ENCODE measurements at places on chromosomes 13 and 19.

- H3K27ac ChIP-seq, result no peak overlapping the region
- no peak overlapping the region for H3K4me3 ChIP-seq
- H3K4me1 ChIP-seq, result no peaks in the 10 kb centered on the region
- H3K36me3 ChIP-seq, result no peaks in the 10 kb centered on the region
- DNase-seq, result no peak
- H3K27me3 ChIP-seq, result no peaks in the 10 kb centered on the region
Observed at GRCh38 chr19:28646629-28647028, 566.3 kb downstream of the UQCRFS1 start.

DNA sequence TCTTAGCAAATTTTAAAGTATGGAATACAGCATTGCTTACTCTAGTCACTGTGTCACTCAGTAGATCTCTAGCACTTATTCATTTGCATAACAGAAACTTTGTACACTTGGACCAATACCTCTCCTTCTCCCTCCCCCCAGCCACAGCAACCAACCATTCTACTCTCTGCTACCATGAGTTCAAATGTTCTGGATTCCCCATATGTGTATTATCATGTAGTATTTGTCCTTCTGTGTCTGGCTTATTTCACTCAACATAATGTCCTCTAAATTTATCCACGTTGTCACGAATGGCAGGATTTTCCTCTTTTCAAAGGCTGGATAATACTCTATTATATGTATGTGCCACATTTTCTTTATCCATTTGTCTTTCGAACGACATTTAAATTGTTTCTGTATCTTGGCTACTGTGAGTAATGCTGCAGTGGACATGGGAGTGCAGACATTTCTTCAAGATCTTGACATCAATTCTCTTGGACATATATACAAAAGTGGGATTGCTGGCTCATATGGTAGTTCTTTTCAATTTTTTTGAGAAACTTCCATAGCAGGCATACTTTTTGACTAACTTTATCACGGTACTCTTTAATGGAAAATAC, 184.5 kb upstream of the SOX21 start:
- DNase-seq, result no peak
- H3K4me3 ChIP-seq, result no peak overlapping the region
- no peaks in the 10 kb centered on the region for H3K27me3 ChIP-seq

GRCh38 chr13:50070186-50070585, 54.9 kb downstream of the KCNRG start:
- peaks cover 11% of the 10 kb centered on the region for H3K4me1 ChIP-seq
- no peak overlapping the region for H3K27ac ChIP-seq
- no peaks in the 10 kb centered on the region for H3K27me3 ChIP-seq
- no peak overlapping the region for H3K4me3 ChIP-seq
- no peak for DNase-seq

GRCh38 chr13:50805805-50806204, 37.7 kb downstream of the DLEU7 start:
- no peak overlapping the region for H3K4me3 ChIP-seq
- H3K36me3 ChIP-seq, result no peaks in the 10 kb centered on the region
- no peak for DNase-seq
- peaks cover 6% of the 10 kb centered on the region for H3K4me1 ChIP-seq
- no peak overlapping the region for H3K27ac ChIP-seq

DNA sequence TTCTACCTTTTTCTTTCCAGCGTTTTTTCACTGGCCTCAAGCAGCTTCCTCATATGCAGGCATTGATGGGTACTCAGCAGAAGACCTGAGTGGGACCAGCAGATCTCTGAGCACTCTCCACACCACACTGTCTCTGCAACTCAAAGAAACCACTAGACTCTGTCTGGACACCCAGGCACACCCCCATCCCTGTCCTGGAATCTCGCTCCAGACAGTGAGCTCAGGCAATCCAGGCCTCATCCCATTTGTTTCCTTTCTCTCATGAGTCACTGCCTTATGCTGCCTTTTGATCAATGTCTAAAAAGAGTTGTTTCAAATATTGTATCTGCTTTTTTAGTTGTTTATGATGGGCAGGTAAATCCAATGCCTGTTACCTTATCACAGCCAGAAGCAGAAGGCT, 19.7 kb upstream of the POP4 start:
- H3K27ac ChIP-seq, result no peak overlapping the region
- peaks cover 17% of the 10 kb centered on the region for H3K27me3 ChIP-seq
- DNase-seq, result no peak
- peaks cover 13% of the 10 kb centered on the region for H3K4me1 ChIP-seq

GRCh38 chr13:99565478-99566124, 64.3 kb downstream of the TM9SF2 start:
- DNase-seq, result no peak
- no peak overlapping the region for H3K27ac ChIP-seq
- H3K36me3 ChIP-seq, result peaks cover 5% of the 10 kb centered on the region
- no peaks in the 10 kb centered on the region for H3K27me3 ChIP-seq

DNA sequence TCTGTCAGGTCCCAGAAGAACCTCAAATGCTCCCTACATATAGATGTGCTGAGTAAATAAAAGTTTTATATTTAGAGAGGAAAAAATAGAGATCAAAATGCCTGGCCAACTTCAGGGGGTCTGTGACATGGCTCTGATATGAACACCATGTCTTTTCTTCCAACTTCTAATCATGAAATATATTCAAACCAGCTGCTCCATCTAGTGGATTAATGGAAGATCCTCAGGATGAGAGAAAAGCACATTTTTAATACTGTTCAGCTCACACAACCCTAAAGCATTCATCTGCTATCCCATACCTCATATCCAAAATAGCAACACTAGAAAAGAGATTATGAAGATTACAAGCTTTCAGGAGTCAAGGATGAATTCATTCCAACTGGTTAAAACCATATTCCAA, 56.0 kb upstream of the DOCK9 start:
- H3K27ac ChIP-seq, result no peak overlapping the region
- H3K4me3 ChIP-seq, result no peak overlapping the region
- H3K36me3 ChIP-seq, result peaks cover 3% of the 10 kb centered on the region

DNA sequence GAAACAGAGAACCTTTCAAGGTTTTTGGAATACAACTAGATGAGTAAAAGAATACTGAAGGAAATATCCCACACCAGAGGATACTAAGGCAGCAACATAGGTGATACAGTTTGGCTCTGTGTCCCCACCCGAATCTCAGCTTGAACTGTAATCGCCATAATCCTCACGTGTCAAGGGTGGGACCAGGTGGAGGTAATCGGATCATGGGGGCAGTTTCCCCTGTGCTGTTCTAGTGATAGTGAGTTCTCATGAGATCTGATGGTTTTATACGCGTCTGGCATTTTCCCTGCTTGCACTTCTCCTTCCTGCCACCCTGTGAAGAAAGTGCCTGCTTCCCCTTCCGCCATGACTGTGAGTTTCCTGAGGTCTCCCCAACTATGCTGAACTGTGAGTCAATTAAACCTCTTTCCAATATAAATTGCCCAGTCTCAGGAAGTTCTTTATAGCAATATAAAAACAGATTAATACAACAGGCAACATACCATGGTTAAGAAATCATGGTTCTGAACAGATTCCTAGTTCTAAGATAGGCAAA, 97.0 kb downstream of the ABCC4 start:
- no peaks in the 10 kb centered on the region for H3K4me1 ChIP-seq
- no peak overlapping the region for H3K27ac ChIP-seq
- H3K36me3 ChIP-seq, result no peaks in the 10 kb centered on the region
- no peak for DNase-seq
- H3K27me3 ChIP-seq, result no peaks in the 10 kb centered on the region
- H3K4me3 ChIP-seq, result no peak overlapping the region

GRCh38 chr13:48954081-48954480, 21.6 kb upstream of the FNDC3A start:
- no peak overlapping the region for H3K27ac ChIP-seq
- H3K36me3 ChIP-seq, result no peaks in the 10 kb centered on the region
- no peak for DNase-seq
- no peaks in the 10 kb centered on the region for H3K27me3 ChIP-seq
- H3K4me1 ChIP-seq, result no peaks in the 10 kb centered on the region
- no peak overlapping the region for H3K4me3 ChIP-seq

GRCh38 chr19:3322199-3322978, 44.0 kb upstream of the NFIC start:
- no peaks in the 10 kb centered on the region for H3K36me3 ChIP-seq
- H3K4me3 ChIP-seq, result no peak overlapping the region
- H3K4me1 ChIP-seq, result no peaks in the 10 kb centered on the region

- no peak overlapping the region for H3K4me3 ChIP-seq
- no peaks in the 10 kb centered on the region for H3K4me1 ChIP-seq
- H3K27me3 ChIP-seq, result no peaks in the 10 kb centered on the region
Observed at GRCh38 chr19:16914421-16914820, 25.6 kb downstream of the F2RL3 start.

DNA sequence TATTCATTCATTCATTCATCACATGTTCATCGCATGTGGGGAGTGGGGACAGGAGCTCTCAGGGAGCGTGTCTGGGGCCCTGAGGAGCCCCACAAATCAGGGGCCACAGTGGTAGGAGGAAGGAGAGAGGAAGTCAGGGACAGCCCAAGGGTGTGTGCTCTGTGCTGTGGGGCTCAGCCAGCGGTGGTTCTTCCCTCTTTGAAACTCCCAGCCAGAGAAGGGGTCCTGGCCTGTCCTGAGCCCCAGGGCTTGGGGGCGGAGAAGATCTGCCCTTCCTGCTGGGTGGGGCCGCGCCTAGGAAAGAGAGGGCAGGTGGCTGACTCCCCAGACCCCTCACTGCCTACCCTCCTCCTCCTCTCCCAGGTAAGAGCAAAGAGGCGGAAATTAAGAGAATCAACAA, 14.6 kb downstream of the AP2A1 start:
- H3K27me3 ChIP-seq, result no peaks in the 10 kb centered on the region
- peaks cover 28% of the 10 kb centered on the region for H3K36me3 ChIP-seq
- no peak overlapping the region for H3K4me3 ChIP-seq
- no peak for DNase-seq
- no peaks in the 10 kb centered on the region for H3K4me1 ChIP-seq

DNA sequence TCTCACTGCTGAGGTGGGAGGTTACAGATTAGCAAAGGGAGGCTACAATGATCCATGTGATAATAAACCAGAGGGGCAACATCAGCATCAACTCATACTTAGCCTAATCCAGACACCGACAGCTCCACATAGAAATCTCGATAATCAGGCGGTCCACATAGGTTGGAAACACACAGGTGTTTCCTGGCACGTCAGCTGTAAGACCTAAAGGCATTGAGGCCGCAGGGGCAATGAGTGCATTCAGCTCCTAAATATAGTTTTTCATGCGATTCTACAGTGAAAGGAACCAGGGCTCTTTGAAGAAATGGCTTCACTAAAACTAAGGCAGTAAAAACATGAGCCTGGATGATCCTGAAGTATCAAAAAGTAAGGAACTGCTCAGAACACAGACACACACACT, 19.3 kb downstream of the PLPP2 start:
- DNase-seq, result no peak
- peaks cover 8% of the 10 kb centered on the region for H3K4me1 ChIP-seq

- no peaks in the 10 kb centered on the region for H3K4me1 ChIP-seq
- H3K27ac ChIP-seq, result no peak overlapping the region
- no peak for DNase-seq
- H3K27me3 ChIP-seq, result no peaks in the 10 kb centered on the region
Observed at GRCh38 chr19:18488403-18488723, 33.5 kb downstream of the ELL start.

DNA sequence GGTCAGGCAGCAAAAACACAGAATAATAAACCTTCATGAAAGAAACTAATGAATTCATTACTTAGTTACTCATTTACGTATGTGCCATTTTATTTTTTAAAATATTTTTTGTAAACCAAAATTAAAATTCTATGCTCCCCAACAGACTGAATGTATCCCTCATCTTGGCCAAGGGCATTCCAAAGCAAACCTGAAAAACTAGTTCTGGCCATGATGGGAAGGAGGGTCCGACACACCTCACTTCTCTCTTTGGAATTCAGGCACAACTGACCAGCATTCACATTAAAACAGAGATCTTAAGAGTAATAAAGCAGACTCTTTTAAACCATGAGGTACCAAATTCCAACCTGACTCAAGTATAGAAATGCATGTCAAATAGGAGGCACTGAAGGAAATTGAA, 1576.9 kb upstream of the SPRY2 start:
- H3K27ac ChIP-seq, result no peak overlapping the region
- DNase-seq, result no peak
- H3K4me1 ChIP-seq, result no peaks in the 10 kb centered on the region
- H3K27me3 ChIP-seq, result no peaks in the 10 kb centered on the region
- H3K36me3 ChIP-seq, result no peaks in the 10 kb centered on the region

- no peaks in the 10 kb centered on the region for H3K27me3 ChIP-seq
- H3K4me1 ChIP-seq, result peaks cover 6% of the 10 kb centered on the region
- no peak for DNase-seq
- no peak overlapping the region for H3K27ac ChIP-seq
- H3K36me3 ChIP-seq, result peaks cover 4% of the 10 kb centered on the region
Observed at GRCh38 chr19:48355365-48355954, 8.3 kb downstream of the TMEM143 start.

DNA sequence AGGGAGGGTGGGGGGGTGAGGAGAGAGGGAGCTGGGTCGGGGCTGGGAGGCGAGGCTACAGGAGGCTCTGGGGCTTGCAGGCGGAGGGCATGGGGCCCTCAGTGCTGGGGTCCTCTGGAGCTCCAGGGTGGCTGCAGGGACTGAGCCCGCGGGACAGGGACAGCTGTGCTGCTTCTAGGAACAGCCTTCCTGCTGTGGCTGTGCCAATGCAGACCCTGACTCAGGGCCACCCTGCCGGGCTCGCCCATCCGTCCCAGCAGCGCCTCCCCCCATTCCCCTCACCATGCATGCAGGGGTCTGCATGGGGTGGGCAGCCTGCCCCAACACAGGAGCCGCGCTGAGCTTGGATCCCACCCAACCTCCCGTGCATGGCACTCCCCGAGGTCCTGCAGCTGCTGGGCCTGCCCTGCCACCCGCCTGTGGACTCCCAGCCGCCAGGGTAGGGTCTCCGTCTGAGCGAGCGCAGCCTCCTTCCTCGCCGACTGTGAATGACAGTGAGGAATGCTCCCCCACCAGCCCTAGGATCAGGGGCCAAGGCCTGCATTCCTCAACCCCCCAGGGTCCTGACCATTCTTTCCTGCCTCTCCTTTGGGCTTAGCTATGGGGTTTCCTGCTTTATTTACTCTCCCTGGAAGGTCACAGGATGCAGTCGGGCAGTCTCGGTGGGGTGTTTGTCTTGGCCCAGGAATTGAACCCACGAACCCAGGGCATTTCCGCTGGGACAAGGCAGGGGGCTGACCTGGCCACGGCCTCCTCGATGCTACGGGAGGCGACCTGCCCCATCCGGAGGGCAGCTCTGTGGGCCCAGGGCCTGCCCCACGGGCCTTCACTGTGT, 23.4 kb downstream of the CEBPG start:
- H3K27me3 ChIP-seq, result no peaks in the 10 kb centered on the region
- no peaks in the 10 kb centered on the region for H3K4me1 ChIP-seq
- no peaks in the 10 kb centered on the region for H3K36me3 ChIP-seq
- H3K27ac ChIP-seq, result no peak overlapping the region
- DNase-seq, result no peak

GRCh38 chr19:18593367-18594095, 4.9 kb downstream of the REX1BD start:
- peaks cover 12% of the 10 kb centered on the region for H3K36me3 ChIP-seq
- no peak for DNase-seq
- H3K27me3 ChIP-seq, result peaks cover 20% of the 10 kb centered on the region
- H3K4me1 ChIP-seq, result peaks cover 49% of the 10 kb centered on the region
- no peak overlapping the region for H3K27ac ChIP-seq

GRCh38 chr19:928471-929202, 2.8 kb downstream of the ARID3A start:
- H3K27ac ChIP-seq, result no peak overlapping the region
- H3K27me3 ChIP-seq, result no peaks in the 10 kb centered on the region
- H3K36me3 ChIP-seq, result no peaks in the 10 kb centered on the region

Measured in T-cell (primary cell).